ENCODE measurements at places on chromosomes 1 and 21.

GRCh38 chr1:225834417-225835329 lies 24.7 kb downstream of the EPHX1 start:
- no peak for DNase-seq

DNA sequence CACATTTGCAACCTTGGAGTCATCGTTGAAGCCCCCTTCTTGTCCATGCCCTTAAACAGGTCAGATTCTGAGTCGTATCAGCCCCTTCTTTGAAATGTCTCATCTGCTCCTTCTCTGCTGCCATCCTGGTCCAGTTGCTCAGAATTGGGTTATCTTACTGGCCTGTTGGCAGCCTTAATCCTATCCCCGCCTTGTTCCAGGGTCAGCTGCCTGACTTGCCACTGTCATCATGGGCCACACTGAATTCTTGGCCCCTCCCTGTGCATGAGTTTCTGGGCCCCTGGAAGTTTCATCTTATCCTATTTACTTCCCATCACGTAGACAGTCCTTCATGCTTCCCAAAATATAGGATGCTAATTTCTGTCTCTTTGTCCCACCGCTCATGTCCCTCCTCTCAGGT lies 23.7 kb downstream of the IRF2BP2 start:
- DNase-seq = no peak

DNA sequence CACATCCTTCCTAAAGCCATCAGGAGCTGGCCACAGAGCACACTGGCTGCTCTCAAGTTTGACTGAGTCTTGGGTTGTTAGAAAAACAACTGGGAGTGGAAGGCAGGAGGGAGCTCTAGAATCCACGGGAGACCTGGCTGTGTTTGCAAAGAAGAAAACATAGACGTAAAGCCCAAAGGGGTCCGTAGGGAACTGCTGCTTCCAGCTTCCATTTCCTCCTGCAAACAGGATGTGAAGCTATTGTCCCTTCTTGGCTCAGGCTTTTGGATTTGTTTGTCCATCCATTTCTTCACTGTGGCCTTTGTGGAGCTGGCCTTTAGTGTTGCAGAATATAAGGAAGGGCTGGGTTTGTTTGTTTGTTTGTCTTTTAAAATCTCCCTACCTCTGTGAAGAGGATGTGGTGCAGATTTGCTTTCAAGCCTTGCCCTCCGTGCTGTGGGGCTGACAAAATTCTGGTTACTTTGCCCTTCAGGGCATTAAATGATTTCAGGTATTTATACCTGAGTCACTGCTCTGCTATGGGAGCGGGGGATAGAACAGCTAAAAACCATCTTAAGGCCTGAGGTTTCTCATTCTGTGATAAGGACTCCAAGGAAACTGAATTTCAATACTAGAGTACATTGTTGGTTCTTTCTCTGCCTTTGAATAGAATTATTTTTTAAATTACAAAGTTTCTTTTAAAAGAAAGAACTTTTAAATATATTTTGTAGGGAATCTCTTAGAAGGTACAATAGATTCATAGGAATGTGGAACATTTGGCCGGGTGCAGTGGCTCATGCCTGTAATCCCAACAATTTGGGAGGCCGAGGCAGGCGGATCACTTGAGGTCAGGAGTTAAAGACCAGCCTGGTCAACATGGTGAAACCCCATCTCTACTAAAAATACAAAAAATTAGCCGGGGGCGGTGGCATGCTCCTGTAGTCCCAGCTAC lies 74.3 kb downstream of the MPZL1 start:
- no peak for DNase-seq

GRCh38 chr1:53307037-53307436 lies 20.8 kb downstream of the LRP8 start:
- no peak for DNase-seq

DNA sequence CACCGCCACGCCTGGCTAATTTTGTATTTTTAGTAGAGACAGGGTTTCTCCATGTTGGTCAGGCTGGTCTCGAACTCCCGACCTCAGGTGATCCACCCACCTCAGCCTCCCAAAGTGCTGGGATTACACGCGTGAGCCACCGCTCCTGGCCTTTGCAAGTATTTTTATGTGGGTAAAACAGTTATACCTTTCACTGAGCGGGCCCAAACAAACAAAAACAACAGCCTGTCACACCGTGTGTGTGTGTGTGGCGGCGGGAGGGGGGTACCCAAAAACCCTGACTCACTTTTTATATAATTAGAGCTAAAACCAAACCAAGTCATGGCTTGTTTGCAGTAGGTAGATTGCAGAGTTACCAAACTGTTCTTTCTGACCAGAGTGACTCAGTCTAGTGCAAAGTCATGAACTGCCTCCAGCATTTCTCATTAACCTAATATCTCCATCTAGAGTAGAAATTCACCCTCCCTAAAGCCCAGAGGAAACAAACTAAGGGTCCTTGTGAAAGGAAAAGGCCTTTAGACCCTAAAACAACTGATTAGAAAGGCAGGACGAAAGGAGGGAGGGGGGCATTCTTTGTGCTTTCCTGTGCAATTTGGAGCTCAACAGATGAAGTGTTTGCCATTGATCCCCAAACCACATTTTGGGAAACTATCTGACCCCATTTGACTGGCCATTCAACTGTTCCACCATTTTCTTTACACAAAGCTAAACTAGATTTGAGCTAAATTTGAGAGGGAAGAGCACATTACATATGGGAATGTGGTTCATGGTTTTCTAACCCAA lies 181.0 kb downstream of the DHRS3 start:
- no peak for DNase-seq

DNA sequence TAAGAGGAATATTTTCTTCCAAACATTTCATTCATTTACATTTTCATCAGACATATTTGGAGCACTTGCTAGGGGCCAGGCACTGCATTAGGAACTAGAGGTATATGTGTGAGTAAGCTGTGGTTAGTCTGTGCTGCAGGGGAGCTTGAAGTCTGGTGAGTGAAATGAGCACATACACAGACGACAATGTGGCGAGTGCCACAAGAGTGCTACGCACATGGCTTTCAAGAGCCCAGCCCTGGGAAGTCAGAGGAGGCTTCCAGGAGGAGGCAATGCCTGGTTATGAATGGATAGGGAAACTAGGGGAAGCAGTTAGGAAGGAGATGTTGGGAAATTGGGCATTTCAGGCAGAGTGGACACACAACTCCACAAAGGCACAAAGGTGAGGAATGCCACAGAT lies 171.8 kb downstream of the IER5 start:
- DNase-seq = no peak

DNA sequence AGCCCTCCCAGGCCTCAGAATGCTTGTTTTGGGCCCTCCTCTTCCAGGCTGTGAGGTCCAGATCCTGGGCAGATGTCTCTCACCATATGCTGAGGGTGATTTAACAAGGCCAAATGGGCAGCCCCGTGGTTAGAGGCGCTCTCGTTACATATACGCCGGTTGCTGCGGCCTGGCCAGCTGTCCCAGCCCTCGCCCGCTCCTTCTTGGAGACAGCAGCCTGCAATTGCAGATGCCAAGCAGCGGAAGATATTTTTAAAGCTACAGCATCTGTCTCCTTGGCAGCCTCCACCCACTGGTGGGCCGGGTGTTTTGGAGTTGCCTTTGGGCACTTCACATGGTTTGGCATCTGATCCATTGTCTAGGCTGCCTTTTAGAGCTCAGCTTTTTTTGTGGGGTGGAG lies 178.8 kb upstream of the NFIA start:
- no peak for DNase-seq

- DNase-seq = no peak
These were observed 106.0 kb downstream of the VPS13D start for GRCh38 chr1:12335815-12336214.

- no peak for DNase-seq
These were observed 14.2 kb upstream of the CYP4B1 start for GRCh38 chr1:46784666-46785065.

DNA sequence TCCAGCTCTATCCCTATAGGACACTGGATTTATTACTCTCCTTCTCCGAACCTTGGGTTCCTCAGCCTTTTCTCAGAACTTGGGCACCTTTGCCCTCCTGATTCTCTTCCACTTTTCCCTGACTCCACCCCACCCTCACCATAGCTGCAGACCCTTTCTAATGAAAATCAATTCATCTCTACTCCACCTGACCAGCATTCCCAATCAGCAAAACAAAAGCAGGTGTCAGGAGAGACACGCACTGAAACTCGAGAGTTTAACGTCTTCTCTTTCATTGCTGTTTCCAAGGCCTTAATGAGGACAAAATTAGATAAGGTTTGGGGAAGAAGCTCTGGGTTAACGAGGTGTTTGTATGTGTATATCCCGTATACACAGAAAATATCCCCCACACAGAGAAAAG lies 208.8 kb downstream of the PLPP3 start:
- no peak for DNase-seq

DNA sequence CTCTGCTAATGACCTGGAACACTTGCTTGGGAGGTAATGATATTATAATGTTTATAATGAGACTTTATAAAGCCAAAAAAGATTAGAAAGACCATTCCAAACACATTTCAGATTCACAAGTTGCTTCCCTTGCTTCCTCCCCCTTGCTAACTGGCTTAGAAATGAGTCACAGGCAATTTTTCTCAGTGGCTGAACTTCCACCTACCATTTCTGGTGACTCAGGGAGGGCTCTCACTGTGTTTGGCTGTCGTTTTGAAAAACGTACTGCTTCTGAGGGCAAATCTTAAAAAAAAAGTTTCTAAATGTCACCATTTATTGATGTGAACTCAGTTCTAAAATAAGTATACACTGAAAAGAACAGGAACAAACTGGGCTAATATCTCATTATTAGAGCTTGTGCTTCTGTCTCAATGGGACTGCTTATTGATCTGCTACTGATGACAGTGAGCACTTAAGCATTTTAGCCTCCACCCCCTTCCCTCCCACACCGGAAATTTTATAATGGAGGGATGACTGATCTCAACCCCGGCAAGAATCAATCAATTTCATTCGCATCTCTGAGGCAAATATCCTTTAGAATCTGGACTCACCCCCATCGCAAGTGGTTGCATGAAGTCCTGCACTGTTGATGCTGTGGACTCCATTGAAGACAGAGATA lies 278.3 kb downstream of the KCTD3 start:
- no peak for DNase-seq

DNA sequence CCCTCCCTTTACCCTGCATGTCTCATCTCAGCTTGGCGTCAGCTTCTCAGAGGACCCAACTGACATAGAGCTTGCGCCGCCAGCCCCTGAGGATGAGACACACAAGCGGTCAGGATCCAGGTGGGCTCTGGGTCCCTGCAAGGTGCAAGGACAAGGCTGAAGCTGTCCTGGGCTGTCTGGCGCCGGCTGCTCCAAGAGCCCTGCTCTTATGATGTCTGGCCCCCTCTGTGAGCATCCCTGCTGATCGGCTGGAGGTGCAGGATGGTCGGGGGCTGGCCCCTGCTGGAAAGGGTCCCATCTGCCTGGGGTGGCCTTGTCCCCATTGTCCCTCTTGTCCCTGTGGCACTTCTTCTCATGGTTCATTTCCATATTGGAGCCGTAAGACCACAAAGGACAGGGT lies 479.0 kb downstream of the NPHP4 start:
- DNase-seq = no peak

- no peak for DNase-seq
These were observed 55.9 kb downstream of the MRPS6 start for GRCh38 chr21:34129039-34129891.

DNA sequence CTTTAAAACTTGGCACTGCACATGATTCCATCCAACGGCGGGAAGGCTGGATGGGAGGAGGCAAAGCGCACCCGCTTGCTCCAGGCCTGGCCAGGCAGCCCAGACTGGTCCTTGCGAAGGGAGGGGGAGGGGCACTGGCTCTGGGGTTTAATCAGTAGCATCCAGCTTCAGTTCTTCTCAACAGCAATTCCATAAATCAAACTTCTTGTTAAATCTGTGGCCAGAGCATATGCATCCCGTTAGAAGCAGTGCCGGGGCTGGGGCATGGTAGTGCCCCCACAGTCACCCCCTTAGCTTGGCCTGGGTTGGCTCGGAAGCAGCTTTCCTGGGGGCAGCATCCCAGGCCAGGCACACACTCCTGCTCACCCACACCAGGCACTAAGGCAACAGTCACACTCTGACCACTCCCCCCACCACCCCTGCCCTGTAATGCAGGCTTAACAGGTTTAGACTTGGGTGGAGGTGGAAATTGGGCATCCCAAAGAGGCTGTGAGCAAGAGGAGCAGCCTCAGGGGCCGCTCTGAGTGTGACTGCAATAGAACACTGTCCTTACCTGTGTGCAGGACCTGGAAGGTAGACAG lies 94.1 kb upstream of the CASZ1 start:
- no peak for DNase-seq

DNA sequence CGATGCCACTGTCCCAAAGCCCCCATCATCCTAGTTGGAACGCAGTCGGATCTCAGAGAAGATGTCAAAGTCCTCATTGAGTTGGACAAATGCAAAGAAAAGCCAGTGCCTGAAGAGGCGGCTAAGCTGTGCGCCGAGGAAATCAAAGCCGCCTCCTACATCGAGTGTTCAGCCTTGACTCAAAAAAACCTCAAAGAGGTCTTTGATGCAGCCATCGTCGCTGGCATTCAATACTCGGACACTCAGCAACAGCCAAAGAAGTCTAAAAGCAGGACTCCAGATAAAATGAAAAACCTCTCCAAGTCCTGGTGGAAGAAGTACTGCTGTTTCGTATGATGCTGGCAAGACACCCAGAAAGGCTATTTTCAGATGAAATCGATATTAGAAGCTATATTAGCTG lies 8.1 kb downstream of the RHOU start:
- no peak for DNase-seq

GRCh38 chr1:157107702-157108101 lies 8.1 kb upstream of the ETV3L start:
- no peak for DNase-seq

GRCh38 chr1:186089940-186090339 lies 285.1 kb downstream of the TPR start:
- DNase-seq = no peak

- no peak for DNase-seq
These were observed 383.7 kb downstream of the ZP4 start for GRCh38 chr1:237507005-237507404.

DNA sequence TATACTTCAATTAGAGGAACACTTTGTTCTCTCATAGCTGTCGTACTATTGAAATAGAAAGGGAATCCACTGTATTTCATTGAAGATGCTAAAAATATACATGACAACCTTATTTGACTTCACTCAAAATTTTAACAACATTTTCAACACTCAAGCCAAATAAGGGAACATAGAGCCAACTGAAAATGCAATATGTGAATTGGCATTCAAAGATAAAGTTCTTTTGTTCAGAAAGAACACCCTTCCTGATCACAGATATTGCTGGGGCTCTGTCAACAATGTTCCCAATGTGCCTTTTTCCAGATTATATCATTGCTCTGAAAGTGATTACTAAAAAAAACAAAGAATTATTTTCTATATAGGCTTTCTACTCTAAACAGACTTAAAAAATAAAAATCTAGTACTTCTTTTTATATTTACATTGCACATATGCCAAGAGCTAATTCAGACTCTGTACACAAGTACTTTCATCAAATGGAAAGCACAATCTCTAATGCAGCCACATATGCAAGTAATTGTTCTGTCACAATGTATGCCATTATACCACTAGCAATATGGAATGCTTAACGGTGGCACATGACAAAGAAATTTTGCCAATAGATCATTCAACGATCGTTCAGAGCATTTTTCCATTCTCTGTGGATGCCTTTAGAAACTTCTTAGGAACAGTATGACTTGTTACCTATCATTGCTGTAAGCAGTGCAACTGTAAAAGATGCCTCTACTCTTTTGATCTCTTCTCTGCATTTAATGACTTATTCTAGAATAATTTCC lies 171.0 kb downstream of the EIF4G3 start:
- DNase-seq = no peak
